H9 (cell line): ENCODE measurements at places on chromosomes 5 and 9. TPM values are rescaled to one million over a fixed set of nuclear protein-coding genes. Genes with fewer than 3 reads are reported as not detected.

DNA sequence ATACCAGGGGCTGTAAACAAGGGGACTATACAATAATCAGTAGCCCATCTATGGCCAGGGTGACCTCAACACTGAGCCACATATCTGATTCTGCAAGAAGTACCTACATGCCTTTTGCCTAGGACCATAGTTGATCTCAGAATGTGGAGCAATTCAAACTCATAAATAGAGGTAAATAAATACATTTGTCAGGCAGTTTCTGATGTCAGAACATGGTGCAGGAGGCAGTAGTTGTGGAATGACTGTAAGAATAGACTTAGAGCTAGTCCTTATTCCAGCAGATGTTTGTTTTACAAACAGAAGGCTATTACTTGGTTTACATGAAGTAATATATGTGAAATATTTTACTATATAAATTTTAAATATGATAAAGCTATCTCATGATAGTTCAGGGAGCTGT is 330.7 kb upstream of the DAB2 start:
- DNase-seq, result no peak
- no peaks in the 10 kb centered on the region for H3K4me1 ChIP-seq
- H3K4me3 ChIP-seq, result no peak overlapping the region
- no peaks in the 10 kb centered on the region; the same call in 2 of the 3 replicates for H3K36me3 ChIP-seq
- H3K27me3 ChIP-seq, result no peaks in the 10 kb centered on the region

DNA sequence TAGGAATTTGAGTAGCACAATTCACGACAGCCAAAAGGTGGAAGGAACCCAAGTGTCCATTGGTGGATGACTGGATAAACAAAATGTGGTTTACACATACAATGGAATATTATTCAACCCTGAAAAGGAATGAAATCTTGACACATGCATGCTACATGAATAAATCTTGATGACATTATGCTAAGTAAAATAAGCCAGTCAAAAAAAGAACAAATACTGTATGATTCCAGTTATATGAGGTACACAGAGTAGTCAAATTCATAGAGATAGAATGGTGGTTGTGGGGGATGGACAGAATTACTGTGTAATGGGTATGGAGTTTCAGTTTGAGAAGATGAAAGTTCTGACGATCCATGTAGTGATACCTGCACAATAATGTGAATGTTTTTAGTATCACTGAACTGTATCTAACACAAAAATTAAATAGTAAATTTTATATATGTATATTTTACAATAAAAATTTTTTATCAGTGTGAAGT is 117.7 kb upstream of the GNA14 start:
- DNase-seq, result no peak
- no peak overlapping the region for H3K4me3 ChIP-seq
- H3K27ac ChIP-seq, result no peak overlapping the region

DNA sequence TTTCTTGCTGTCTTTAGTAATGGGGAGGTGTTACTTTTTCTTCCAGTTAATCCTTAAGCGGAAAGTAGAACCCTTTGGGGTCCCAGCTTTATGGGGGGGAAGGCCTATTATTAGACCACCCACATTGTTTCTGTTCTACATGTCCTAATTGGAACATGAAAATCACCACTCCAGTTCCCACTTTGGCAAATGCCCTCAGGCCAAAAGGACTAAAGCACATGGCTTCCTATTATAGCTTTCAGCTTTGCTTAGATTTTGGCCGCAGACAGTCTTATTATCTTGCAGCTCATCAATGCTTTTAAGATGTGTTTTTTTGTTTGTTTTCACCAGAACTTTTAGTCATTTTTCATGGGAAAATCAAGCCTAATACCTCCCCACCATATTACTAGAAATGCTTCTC is 296.8 kb upstream of the ANKH start:
- no peak for DNase-seq
- no peaks in the 10 kb centered on the region for H3K36me3 ChIP-seq
- no peaks in the 10 kb centered on the region for H3K27me3 ChIP-seq
- no peak overlapping the region for H3K27ac ChIP-seq
- no peak overlapping the region for H3K4me3 ChIP-seq

DNA sequence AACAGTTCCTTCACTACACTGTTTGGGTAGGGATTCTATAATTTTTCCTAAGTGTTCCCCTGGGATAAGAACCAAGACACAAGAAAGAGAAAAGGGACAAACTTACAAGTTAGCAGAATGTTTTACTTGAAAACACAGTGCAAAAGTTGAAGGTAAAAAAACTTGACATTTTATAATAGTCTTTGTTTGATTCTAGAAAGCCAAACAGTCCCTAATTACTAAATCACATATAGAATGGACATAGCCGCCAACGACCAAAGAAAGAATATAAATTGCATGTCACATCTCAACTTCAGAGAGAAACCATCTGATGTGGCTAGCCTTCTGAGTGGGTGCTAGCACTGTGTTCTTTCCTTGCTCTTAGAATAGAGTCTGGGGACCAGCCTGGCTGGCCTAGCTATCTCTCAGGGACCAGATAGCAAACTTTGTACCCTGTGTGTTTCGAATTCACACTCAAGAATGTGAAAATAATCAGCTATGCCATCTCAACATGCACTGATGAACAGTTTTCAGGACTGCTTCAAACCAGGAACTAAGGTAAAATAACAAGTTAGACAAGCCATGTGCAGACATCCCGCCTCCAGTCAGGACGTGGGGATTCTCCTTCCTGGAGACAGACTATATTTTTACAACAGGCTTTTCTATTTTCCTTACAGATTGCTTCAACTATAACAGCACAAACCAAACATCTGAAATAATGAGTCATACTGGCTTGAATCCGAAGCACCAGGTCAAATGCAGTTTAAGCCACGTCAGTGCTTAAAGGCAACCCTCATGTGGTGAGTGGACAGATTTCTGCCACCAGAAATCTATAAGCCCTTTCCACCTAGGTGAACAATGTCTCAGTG is 53.7 kb downstream of the LHFPL2 start:
- H3K4me1 ChIP-seq, result peaks cover 16% of the 10 kb centered on the region; the same call in 1 of the 2 replicates
- H3K27me3 ChIP-seq, result no peaks in the 10 kb centered on the region
- no peak for DNase-seq
- H3K36me3 ChIP-seq, result peaks cover 7% of the 10 kb centered on the region; the same call in 1 of the 2 replicates
- no peak overlapping the region for H3K27ac ChIP-seq
- H3K4me3 ChIP-seq, result no peak overlapping the region

DNA sequence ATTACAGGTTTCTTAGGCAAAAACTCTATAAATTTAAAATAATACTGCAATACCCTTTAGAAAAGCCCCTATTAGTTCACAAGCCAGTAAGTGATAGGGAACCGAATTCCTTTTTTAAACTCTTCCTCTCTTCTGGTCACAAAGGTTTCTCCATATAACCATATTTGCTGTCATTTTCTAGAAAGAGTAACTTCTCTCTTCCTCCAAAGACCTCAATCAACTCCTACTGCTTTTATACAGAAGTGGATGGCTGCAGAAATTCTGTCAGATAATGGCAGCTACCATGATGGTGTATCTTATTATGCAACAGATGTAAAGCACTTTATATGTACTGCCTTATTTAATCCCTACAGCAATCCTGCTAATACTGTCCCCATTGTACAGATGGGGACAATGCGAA is 6.2 kb downstream of the TUT7 start:
- H3K4me3 ChIP-seq, result no peak overlapping the region
- H3K27ac ChIP-seq, result no peak overlapping the region
- peaks cover 4% of the 10 kb centered on the region; the same call in 1 of the 3 replicates for H3K36me3 ChIP-seq
- peaks cover 3% of the 10 kb centered on the region; the same call in 1 of the 2 replicates for H3K4me1 ChIP-seq
- DNase-seq, result no peak
- no peaks in the 10 kb centered on the region for H3K27me3 ChIP-seq

- no peaks in the 10 kb centered on the region for H3K36me3 ChIP-seq
- H3K27ac ChIP-seq, result no peak overlapping the region
- no peak for DNase-seq
- no peaks in the 10 kb centered on the region for H3K4me1 ChIP-seq
Observed at GRCh38 chr5:23588841-23589326, 81.5 kb downstream of the PRDM9 start.

- no peak for DNase-seq
- no peak overlapping the region; the same call in 1 of the 2 replicates for H3K4me3 ChIP-seq
Observed at GRCh38 chr5:135890867-135891266, 4.8 kb downstream of the IL9 start.

GRCh38 chr9:129405089-129405826 is 215.6 kb downstream of the C9orf50 start:
- H3K4me1 ChIP-seq, result no peaks in the 10 kb centered on the region; the same call in 1 of the 2 replicates
- H3K36me3 ChIP-seq, result peaks cover 6% of the 10 kb centered on the region
- H3K27me3 ChIP-seq, result no peaks in the 10 kb centered on the region; the same call in 1 of the 2 replicates
- no peak for DNase-seq
- H3K4me3 ChIP-seq, result no peak overlapping the region

- H3K4me1 ChIP-seq, result no peaks in the 10 kb centered on the region
- H3K27ac ChIP-seq, result no peak overlapping the region
- H3K27me3 ChIP-seq, result no peaks in the 10 kb centered on the region
Observed at GRCh38 chr9:28801144-28801799, 1228.0 kb upstream of the C9orf72 start.

- H3K27ac ChIP-seq, result no peak overlapping the region
- no peak overlapping the region for H3K4me3 ChIP-seq
- H3K4me1 ChIP-seq, result no peaks in the 10 kb centered on the region; the same call in 1 of the 2 replicates
- no peak for DNase-seq
- H3K27me3 ChIP-seq, result no peaks in the 10 kb centered on the region
Observed at GRCh38 chr9:8621416-8621815, 821.8 kb upstream of the DMAC1 start.

DNA sequence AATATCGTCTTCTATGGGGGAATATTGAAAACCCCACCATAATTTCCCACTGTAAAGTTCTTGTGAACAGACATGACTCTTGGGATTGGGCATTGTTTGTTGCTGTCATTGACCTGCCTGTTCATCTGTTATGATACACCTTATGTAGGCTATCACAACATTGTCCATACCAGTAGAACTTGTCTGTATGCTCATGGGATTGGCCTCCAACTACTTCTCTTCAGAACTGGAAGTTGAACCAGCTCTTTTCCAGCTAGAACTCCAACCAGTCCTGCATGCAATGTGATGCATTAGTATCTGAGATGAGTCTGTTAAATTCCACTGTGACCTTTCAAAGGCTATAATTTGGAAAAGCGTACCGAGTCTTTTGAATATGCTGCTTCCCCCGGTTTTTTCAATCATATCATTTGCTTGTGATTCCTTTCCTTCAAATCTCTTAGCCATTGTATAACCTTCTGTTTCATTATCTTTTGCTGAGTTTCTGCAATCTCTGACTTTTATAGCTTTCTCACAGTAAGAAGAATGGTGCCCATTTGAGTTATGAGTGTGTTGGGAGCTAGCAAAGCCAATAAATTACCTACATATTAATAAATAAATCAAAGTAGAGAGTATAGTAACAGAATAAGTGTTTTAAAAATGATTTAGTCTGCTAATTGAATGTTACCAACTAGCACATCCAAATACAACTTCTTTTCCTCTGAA is 101.9 kb downstream of the PLK2 start:
- H3K27ac ChIP-seq, result no peak overlapping the region
- no peak for DNase-seq
- no peaks in the 10 kb centered on the region for H3K27me3 ChIP-seq
- no peak overlapping the region for H3K4me3 ChIP-seq
- peaks cover 3% of the 10 kb centered on the region; the same call in 1 of the 2 replicates for H3K4me1 ChIP-seq
- no peaks in the 10 kb centered on the region for H3K36me3 ChIP-seq

DNA sequence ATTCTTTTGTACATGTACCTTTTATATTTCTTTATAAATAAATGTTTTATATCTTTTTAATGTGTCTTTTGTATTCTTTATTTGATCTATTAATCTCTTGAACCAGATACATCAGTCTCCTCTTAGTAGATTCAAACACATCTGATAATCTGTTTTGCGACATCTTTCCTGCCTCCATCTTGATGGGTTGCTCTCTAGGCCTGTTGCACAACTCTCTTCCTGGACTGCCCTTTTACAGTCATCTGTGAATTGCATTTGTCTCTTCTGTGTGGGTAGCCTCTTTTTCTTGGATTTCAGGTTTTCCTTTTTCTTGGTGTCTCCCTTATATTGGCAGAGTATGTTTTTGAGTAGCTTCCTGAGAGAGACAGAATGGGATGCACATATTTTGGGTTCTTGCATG is 6.2 kb downstream of the ZFYVE16 start:
- no peak for DNase-seq
- peaks cover 2% of the 10 kb centered on the region; the same call in 1 of the 2 replicates for H3K4me1 ChIP-seq
- no peak overlapping the region for H3K4me3 ChIP-seq
- H3K36me3 ChIP-seq, result peaks cover 15% of the 10 kb centered on the region
- no peaks in the 10 kb centered on the region for H3K27me3 ChIP-seq

- H3K4me3 ChIP-seq, result no peak overlapping the region; the same call in 2 of the 3 replicates
- no peaks in the 10 kb centered on the region for H3K27me3 ChIP-seq
- H3K36me3 ChIP-seq, result peaks cover 7% of the 10 kb centered on the region; the same call in 1 of the 2 replicates
- no peak for DNase-seq
- H3K27ac ChIP-seq, result no peak overlapping the region
Observed at GRCh38 chr5:127299678-127300077, 9.1 kb downstream of the MEGF10 start.

- H3K36me3 ChIP-seq, result no peaks in the 10 kb centered on the region
- H3K4me3 ChIP-seq, result no peak overlapping the region
- H3K27ac ChIP-seq, result no peak overlapping the region
- H3K27me3 ChIP-seq, result no peaks in the 10 kb centered on the region
- peaks cover 3% of the 10 kb centered on the region; the same call in 1 of the 2 replicates for H3K4me1 ChIP-seq
Observed at GRCh38 chr5:54388409-54388808, 67.1 kb upstream of the HSPB3 start.

- H3K27me3 ChIP-seq, result no peaks in the 10 kb centered on the region
- no peak overlapping the region for H3K27ac ChIP-seq
- no peaks in the 10 kb centered on the region for H3K36me3 ChIP-seq
- DNase-seq, result no peak
Observed at GRCh38 chr9:17528859-17529258, 50.0 kb upstream of the SH3GL2 start.

DNA sequence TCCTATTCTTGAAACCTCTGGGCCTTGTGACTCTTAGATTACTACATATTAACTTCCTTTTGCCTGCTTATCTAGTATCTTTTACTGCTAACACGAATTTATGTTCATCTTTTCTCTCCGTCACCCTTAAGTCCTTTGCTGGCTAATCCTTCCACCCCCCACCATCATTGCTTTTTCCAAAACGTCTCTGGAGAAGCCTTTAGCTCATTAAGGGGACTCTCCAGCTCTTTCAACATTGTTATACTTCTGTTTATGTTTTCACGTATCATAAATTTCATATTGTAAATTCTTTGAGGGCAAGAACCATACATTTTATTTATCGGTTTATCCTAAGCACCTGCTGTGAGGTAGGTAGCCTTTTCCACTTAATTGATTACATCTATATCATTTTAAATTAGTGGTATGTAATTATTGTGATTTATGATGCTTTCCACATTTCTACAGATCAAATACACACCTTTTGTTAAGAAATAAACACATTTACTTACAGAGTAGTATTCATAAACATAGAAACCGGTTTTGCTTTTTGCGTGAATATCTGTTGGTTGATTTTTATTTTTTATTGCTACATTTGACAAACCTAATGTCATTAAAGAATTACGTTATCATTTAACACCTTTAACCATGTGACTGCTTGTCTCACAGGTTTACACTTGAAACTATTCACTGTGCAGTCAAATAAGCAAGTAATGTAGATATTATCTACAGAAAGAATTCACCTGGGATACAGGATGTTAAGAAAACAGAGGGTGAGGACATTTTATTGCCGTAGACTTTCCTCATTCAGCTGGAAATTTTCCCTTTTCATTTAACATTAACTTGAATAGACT is 15.4 kb upstream of the SNX2 start:
- no peaks in the 10 kb centered on the region for H3K36me3 ChIP-seq
- H3K4me1 ChIP-seq, result no peaks in the 10 kb centered on the region; the same call in 1 of the 2 replicates
- no peaks in the 10 kb centered on the region for H3K27me3 ChIP-seq
- no peak overlapping the region for H3K27ac ChIP-seq
- no peak overlapping the region for H3K4me3 ChIP-seq

NIPAL4 gene
- total RNA-seq, result not detected in 2 replicates

TMC1 gene
- 2.4 and 2.5 TPM in 2 replicates for total RNA-seq

ZBED3 gene
- total RNA-seq, result 7.6 and 7.8 TPM in 2 replicates

CTSV gene
- total RNA-seq, result 82.2 and 85.5 TPM in 2 replicates

DNAJC25 gene
- 7.6 and 8.4 TPM in 2 replicates for total RNA-seq

COL23A1 gene
- 2.5 and 2.6 TPM in 2 replicates for total RNA-seq

CD72 gene
- 3.3 and 3.9 TPM in 2 replicates for total RNA-seq

NEUROG1 gene
- not detected in 2 replicates for total RNA-seq

THBS4 gene
- total RNA-seq, result 18.6 and 19.0 TPM in 2 replicates
